Temporal lobe (tissue), 4 donors: ENCODE measurements at places on chromosomes 7 and 10. TPM values are rescaled to one million over a fixed set of nuclear protein-coding genes. Genes with fewer than 3 reads are reported as not detected.

The DPP6 gene
- 49.7 TPM for total RNA-seq

The ANKIB1 gene
- 87.0 TPM for total RNA-seq

The ACTL6B gene
- total RNA-seq: 99.6 TPM

The NUTM2E gene
- total RNA-seq: 2.2 TPM

The RBM20 gene
- total RNA-seq: 0.74 TPM

The FAM180A gene
- not detected for total RNA-seq

The TAS2R40 gene
- not detected for total RNA-seq

The HIPK2 gene
- total RNA-seq: 20.4 TPM

The TMEM176B gene
- 1.2 TPM for total RNA-seq

The NPSR1 gene
- total RNA-seq: not detected

The EGFR gene
- total RNA-seq: 18.4 TPM

The TPST1 gene
- total RNA-seq: 53.6 TPM

The KBTBD2 gene
- total RNA-seq: 91.7 TPM

The GRM3 gene
- 86.5 TPM for total RNA-seq

The PCLO gene
- total RNA-seq: 66.4 TPM

The CFAP43 gene
- 10.6 TPM for total RNA-seq

The DNAJC12 gene
- 3.9 TPM for total RNA-seq
